ENCODE measurements at places on chromosomes 5 and 9. TPM values are rescaled to one million over a fixed set of nuclear protein-coding genes. Genes with fewer than 3 reads are reported as not detected.

Gene SLC46A2
- not detected for total RNA-seq

Gene INSL6
- not detected for total RNA-seq

Gene TMEM171
- total RNA-seq: 2.4 TPM

Gene CEL
- total RNA-seq: 0.47 TPM

Gene EIF4E1B
- total RNA-seq: not detected

Gene PPP3R2
- not detected for total RNA-seq

Gene PDE8B
- 0.12 TPM for total RNA-seq

Gene ADGRD2
- not detected for total RNA-seq

Gene SH3PXD2B
- 9.8 TPM for total RNA-seq

Gene MAMDC2
- not detected for total RNA-seq

Gene NOXA1
- total RNA-seq: 0.51 TPM

Gene TSLP
- total RNA-seq: not detected

Gene NTMT1
- 50.2 TPM for total RNA-seq

Gene LRRTM2
- not detected for total RNA-seq

Gene NRARP
- 35.5 TPM for total RNA-seq

Gene F12
- total RNA-seq: 36.8 TPM

Gene CDH12
- total RNA-seq: 0.44 TPM

Gene PRRT1B
- not detected for total RNA-seq

Gene SPINK7
- not detected for total RNA-seq

Gene RAB14
- 13.8 TPM for total RNA-seq

Gene PGM5
- total RNA-seq: 90.2 TPM

Gene IFNB1
- not detected for total RNA-seq

Gene PCDHGA12
- 0.52 TPM for total RNA-seq

Gene SAPCD2
- total RNA-seq: 134 TPM
